ENCODE measurements at places on chromosomes 1 and 21. TPM values are rescaled to one million over a fixed set of nuclear protein-coding genes. Genes with fewer than 3 reads are reported as not detected.

GRCh38 chr1:33332357-33332789 lies 11.5 kb upstream of the A3GALT2 start:
- DNase-seq, result peak; percentile 66

The TINAGL1 gene
- not detected for total RNA-seq

The BRINP3 gene
- not detected for total RNA-seq

DNA sequence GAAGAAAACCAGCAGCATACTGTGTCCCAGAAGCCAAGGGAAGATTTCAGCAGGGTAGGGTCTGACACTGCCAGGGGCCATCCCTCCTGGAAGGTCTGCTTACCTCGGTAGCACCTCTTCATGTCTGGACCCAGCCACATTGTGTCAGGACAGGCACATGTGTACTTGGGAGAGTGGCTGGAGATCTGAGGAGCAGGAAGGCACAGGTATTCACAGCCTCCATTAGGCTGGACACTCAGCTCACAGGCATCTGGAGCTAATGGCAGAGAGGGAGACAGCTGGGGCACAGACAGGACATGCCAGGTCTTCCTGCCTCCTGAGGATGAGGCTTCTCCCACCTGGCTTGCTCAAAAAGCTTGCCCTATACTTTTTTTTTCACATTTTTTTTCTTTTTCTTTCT lies 19.9 kb upstream of the MAGOH start:
- no peak for DNase-seq

- DNase-seq, result no peak
Observed at GRCh38 chr1:155037851-155038441, 4.3 kb downstream of the DCST1 start.

The TAL1 gene
- total RNA-seq, result not detected

The RPTN gene
- not detected for total RNA-seq

- DNase-seq, result no peak
Observed at GRCh38 chr1:106978477-106979322, 77.8 kb upstream of the PRMT6 start.

- peak; percentile 55 for DNase-seq
Observed at GRCh38 chr1:2132222-2133038, 62.1 kb downstream of the FAAP20 start.

- DNase-seq, result no peak
Observed at GRCh38 chr1:59564192-59564891, 250.4 kb upstream of the HOOK1 start.

- no peak for DNase-seq
Observed at GRCh38 chr1:34747638-34747941, 7.3 kb upstream of the GJB5 start.

- DNase-seq, result no peak
Observed at GRCh38 chr1:2388004-2388913, 3.1 kb downstream of the MORN1 start.

The PIGK gene
- 46.2 TPM for total RNA-seq

DNA sequence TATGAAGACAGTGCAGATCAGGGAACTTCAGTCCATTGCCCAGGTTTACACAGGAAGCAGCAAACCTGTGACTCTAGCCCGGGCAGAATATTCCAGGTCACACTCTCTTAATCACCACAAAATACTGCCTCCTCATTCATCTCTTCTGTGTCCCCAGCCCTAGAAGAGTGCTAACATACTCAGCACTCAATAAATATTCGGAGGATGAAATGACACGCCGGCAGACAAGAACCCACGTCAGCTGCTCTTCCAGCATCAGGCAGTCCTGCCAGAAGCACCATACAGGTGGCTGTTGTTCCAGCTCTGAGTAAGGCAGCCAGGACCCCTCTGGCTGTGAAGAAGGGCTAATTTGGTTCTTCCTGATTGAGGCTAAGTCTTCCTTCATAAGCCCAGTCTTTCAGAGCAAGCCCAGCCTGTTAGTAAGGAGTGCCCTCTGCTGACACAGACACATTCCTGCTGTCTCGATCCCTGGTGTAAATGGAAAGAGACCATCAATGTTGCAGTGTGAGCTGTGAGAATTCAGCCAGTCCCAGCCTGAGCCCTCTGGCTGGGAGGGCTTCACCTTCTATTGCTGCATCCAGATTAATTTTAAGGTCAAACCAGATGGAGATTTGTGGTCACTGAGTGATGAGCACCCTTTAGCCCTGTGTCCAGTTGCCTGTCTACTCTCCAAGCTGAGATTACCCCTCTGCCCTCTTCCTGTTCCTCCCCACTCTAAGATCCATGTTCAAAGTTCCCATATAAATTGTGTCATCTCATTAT lies 45.0 kb upstream of the KIRREL1 start:
- peak; percentile 38 for DNase-seq

All from LHCN-M2 (cell line).